ENCODE measurements at places on chromosomes 11 and 22.
A peak's percentile ranks its signal among the peaks of the same experiment; 100 is the strongest.

GRCh38 chr22:43153899-43154298, 2.5 kb downstream of the TSPO start:
- DNase-seq = no peak

DNA sequence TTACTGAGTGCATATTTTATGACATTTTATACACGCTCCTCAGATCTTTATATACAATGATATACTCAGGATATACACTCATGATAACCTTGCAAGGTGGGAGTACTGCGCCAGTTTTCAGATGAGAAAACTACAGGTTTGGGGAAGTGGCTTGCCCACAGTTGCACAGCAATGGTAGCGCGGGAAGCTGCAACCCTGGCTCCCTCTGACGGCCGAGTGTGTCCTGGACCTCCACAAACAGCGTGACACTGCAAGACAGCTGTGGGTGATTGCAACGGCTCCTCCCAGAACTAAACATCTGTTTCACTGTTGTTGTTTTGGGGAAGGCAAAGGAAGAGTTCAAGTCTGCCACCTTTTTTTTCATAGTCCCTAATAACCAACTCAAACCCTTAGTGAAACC, 47.0 kb downstream of the PACSIN2 start:
- no peak for DNase-seq

DNA sequence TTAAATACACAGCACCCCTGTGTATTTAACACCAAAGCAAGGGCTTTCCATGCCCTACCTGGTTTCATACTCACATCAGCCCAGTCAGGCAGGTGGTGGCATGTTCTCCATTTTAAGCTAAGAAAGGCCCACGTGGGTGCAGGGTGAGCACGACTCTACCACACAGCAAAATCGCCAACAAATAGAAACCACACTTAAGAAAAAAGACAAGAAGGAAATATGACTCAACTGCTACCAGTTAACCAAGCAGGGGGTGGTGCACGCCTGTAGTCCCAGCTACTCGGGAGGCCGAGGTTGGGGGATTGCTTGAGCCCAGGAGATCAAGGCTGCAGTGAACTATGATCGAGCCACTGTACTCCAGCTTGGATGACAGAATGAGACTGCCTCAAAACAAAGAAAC, 35.2 kb upstream of the TFIP11 start:
- DNase-seq = no peak

- DNase-seq = no peak
These were observed 659.4 kb downstream of the METTL15 start for GRCh38 chr11:28767574-28767973.

DNA sequence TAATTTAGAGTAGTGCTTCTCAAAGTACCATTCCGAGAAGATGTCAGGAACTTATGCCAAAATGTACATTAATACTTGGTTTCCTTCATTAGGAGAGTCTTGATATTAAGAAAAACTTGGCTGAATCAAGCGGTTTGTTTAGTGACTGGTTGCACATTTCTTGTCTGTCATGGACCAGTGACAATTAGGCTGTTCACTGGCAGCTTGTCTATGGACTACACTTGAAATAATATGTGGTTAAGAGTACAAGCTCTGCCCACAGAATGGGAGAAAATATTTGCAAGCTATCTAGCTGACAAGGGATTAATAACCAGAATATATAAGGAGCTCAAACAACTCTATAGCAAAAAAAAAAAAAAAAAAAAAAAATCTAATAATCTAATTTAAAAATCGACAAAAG, 24.6 kb downstream of the COA4 start:
- DNase-seq = no peak

DNA sequence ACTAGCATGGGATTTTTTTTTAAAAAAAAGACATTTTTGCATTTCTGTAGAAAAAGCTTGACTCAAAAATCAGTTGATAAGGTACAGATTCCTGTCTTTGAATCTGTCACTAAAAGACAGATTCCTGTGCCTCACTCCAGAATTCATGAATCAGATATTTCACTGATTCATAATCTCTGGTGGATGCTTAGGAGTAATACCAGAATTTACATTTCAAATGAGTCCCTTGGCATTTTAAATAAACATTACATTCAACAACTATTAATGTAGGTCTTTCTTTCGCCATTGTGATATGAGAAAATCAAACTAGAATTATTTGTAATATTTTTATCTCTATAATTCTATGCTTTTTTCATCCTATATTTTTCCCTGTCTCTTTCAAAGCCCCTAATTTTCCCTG, 128.3 kb downstream of the APIP start:
- DNase-seq = no peak

GRCh38 chr22:28014211-28015045, 95.4 kb upstream of the PITPNB start:
- no peak for DNase-seq

GRCh38 chr22:27019827-27020226, 362.4 kb downstream of the MIAT start:
- no peak for DNase-seq

DNA sequence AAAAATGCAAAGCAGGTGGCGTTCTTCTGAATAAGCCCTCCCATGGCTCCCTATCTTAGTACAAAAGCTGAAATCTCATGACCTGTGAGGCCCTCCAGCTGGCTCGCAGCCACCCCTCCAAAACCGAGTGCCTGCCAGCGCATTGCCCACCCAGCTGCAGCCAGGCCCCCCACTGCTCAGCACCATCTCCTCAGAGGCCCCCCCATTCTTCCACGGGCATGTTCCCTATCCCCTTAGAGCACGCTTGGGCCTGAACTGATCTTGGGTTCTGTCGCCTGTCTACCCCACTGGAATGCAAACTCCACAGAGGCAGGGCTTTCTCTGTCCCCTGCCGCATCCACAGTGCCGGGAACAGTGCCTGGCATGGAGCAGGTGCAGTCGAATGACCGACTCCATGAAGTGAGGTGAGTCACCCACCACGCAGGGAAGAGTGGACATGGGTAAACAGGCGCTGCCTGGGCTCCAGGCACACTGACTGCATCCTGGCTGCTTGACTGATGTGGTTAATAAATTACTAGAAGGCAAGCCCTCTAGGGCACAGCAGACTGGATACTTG, 11.3 kb upstream of the EFCAB6 start:
- no peak for DNase-seq

- DNase-seq = peak; percentile 42
These were observed 23.3 kb downstream of the ST3GAL4 start for GRCh38 chr11:126378763-126379162.

GRCh38 chr11:92707173-92707619, 262.3 kb upstream of the MTNR1B start:
- DNase-seq = peak; percentile 69

GRCh38 chr11:66008468-66009101, 3.2 kb upstream of the CST6 start:
- no peak for DNase-seq

- DNase-seq = no peak
These were observed 22.4 kb downstream of the RTCB start for GRCh38 chr22:32389685-32390084.

GRCh38 chr11:65503949-65504673, 5.3 kb downstream of the MALAT1 start:
- no peak for DNase-seq

DNA sequence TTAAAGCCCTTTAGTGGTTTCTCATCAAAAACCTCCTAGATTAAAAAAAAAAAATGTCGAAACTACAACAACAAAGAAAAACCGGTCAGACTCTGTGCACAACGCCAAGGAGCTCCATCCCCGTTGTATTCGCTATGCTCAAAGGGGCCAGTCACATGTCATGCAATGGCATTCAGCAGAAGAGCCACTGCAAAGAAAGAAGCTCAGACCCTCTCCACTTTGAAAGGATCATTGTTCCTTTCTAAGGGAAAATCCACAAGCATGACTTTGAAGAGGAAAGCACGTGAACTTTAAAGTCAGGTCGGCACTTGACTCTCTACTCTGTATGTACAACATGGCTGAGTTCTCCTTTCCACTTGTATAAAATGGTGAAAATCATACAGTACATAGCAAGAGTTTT, 655.6 kb downstream of the ETS1 start:
- DNase-seq = no peak

DNA sequence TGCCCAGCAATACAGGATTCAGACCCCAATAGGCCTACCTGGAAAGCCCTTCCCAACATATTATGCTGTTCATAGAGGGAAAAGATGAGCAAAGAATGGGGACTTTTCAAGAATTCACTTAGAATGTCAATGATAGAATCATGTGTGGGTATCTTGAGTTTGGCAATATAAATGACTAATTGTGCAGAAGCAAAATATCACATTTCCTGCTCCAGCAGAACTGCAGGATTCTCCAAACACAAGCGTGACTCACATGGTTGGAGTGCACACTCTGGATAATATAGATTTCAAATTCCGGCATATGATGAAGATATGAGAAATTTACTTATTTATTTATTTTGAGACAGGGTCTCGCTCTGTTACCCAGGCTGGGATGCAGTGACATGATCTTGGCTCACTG, 12.5 kb upstream of the APOL5 start:
- peak; percentile 64 for DNase-seq

DNA sequence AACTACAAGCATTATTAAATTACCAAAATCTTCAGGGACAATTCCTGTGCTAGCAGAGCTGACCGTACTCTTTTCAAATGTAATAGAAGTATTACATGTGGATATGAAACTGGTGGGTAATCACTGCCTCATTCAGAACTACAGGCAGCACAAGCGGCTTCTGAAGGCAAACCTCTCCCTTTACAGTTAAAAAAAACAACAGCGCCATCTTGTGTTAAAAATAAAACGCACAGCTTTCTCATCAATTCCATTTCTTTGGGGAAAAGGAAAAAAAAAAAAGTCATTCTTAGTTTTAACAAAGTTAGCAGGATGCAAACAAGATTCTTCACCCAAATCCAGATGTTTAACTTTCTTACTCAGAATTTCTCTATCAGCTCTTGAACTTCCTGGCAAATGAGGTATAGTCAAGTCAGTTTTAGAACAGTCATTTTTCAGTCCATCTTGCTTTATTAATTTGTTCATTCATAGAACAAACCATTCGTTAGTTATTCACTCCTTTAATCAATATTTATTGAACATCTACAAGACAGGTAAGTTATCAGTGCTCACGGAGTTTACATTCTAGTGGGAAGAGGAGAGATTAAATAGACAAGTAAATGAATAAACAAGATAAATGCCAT, 331.8 kb upstream of the MPPED2 start:
- no peak for DNase-seq

GRCh38 chr11:106770489-106771085, 247.7 kb downstream of the GUCY1A2 start:
- DNase-seq = no peak

DNA sequence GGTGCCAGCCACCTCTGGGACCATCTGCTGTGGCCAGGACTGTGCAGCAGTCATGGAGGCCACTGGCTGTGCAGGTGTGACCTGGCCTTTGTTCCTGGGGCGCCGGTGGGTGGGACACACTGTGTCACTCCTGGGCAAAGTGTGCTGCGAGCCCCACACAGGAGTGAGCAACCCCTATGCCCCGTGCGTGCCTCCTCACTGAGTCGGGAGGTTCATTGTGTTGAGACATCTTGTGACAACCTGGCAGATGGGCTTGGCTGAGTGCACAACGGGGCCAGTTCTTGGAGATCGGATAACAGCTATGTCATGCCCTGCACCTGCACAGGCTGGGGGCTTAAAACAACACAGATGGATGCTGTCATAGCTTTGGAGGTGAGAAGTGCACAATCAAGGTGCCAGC, 13.5 kb downstream of the ANO1 start:
- DNase-seq = no peak

DNA sequence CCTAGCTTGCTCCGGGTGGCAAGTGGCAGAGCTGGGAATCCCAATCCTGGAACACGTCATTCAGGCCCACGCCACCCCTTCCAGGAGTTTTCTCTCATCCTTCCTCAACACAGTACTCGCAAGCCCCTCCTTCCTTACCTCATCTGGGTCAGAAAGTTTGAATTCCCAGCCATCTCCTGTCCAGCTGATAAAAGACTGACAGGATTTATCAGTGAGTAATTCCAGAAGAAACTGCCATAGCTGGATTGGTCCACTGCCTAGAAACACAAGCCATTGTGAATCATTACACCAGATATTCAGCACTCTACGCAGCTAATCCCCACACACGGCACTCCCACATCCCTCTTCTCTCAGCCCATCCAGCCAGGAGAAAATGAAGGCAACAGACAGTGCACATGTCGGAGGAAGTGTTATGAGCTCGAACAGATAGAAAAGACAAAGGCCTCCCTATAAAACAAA, 124.0 kb downstream of the ETS1 start:
- peak; percentile 83 for DNase-seq
